ENCODE measurements at places on chromosomes 4 and X.

- DNase-seq, result no peak
Measured at GRCh38 chr4:53962516-53963225, 101.7 kb downstream of the CHIC2 start.

- no peak for DNase-seq
Measured at GRCh38 chr4:73583666-73584065, 36.6 kb downstream of the RASSF6 start.

GRCh38 chrX:42577936-42578470, 200.0 kb downstream of the PPP1R2C start:
- DNase-seq, result no peak

- no peak for DNase-seq
Measured at GRCh38 chr4:124862261-124862660, 149.7 kb upstream of the ANKRD50 start.

DNA sequence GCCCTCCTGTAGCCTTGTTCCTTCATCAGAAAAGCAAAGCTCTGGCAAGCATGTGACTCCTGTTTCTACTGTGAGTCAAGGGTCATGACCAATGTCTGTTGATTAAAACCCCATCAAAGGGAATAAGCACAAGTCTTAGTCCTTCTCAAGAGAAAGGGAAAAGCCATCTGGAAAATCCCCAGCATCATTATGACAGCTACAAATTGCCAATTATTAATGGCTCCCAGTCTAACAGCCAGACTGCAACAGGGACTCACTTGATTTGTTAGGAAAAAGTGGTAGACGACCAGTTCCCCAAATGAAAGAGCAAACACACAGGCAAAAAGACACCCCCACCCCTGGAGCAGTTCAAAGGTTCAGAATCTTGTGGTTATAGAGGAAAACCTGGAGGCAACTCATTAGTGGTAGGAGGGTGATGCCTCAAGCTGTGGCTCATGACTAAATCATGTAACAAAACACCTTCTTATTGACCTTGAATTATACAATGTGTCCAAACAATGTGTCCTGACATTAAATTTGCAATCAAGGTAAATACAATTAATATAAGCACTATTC, 315.7 kb downstream of the HNRNPD start:
- DNase-seq, result no peak

DNA sequence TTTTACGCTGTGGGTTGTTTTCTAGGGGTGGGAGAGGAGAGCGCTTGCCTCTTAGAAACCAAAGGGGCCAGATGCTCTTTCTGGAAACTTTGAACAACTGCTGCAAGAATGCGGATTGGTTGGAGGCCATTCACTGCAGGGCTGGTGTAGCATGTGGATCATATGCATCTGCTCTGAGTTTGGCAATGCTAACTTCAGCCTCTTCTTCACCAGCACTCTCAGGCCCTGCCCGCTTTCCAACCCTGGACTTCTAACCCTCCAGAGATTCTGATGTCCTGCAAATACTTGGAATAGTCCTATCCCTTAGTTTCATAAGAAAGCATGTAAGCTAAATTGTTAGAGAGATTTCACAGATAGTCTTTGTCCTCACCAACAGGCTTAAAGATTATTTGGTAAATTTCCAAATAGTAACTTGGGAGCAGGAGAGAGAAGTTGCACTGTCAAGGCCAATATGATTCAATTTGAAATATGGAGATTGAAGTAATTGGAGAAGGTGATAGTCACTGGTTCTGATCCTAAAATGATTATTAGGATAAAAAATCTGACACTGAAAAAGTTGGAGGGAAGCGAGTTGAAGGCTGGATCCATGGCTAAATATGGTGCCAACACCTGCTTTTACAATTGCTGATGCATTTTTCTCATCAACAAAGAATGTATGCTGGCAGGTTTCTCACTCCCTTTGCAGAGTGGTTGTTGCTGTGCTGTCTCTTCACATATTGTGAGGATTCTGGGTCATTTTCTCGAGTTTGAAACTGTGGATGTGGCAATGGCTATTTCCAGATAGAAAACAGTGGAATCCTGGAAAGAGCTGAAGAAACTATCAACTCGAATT, 210.4 kb downstream of the PTTG2 start:
- no peak for DNase-seq
